ENCODE measurements at places on chromosomes 1 and 21.

DNA sequence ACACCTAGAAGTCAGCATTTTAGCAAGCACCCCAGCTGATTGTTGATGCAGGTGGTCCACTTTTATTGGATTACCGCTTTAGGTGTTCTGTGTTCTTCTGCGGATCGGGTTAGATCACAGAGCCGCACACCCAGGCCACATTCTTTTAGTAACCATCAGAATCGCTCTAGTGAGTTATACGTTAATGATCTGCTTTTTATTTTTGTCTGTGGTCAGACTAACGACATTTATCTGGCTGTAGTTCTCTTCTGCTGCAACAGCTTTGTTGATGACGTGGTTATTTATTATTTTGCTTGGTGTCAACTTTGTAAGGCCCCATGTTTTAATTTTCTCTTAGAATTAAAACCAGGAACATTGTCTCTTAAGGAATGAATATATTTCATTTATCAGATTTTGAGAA is 18.2 kb downstream of the SCCPDH start:
- no peak for DNase-seq

GRCh38 chr1:201759194-201759815 is 69.7 kb upstream of the IPO9 start:
- no peak for DNase-seq

DNA sequence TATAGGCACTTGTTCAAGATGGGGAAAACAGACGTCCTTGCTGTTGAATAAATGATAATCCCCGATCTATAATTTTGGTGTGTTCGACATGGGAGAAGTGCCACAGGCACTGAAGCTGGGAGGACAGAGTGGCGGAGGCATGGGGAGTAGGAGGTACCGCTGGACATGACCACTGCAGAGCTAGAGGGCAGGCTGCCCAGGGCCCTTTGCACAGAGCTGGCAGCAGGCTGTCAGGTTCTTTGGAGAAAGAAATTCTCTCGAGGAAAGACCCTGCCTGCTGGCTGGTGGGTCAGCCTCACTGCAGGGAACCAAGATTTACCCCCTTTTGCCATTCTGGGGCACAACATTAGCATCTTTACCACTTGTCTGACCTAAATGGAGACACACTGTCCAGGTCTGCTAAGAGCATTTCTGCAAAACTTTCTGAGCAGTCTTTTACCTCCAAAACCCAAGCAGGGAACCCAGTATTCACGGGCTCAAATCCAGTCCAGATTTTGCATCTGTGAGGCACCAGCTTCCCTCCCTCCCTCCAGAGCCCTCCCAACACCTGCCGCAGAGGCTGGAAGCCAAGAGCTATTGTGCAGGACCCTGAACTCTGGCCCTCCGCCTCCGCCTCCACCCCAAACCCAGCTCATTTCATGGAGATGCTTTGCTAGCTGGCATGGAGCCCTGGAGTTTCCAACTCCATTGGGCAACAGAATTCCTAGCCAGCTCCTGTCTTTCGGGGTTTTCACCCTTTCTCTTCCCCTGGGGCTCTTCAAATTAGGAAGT is 142.3 kb downstream of the PLXNA2 start:
- no peak for DNase-seq

GRCh38 chr1:68120136-68120791 is 69.8 kb upstream of the DIRAS3 start:
- DNase-seq, result no peak

DNA sequence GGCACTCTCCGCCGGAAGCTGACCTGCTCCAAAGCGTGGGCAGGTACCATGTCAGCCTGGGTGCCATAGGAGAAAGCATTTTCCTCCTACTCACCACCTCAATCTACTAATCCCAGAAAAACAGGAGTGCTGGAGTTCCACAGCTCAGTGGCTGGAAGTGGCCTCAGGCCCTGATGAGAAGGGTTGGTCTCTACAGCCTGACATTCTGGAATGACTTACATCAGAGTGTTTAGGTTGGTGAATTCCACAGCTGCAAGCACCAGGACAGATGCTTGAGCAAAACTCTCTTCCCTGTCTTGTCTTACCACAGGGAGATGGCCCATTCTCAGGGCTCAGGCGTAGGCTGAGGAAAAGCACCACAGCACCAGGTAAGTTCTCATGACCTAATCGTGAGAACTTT is 5.5 kb downstream of the SEC16B start:
- no peak for DNase-seq

- DNase-seq, result no peak
Measured at GRCh38 chr1:170555370-170555769, 23.4 kb downstream of the GORAB start.

GRCh38 chr1:206967096-206967849 is 3.0 kb downstream of the FCAMR start:
- no peak for DNase-seq

GRCh38 chr1:30405631-30406212 is 317.7 kb downstream of the MATN1 start:
- no peak for DNase-seq

GRCh38 chr1:87880764-87881163 is 552.1 kb downstream of the LMO4 start:
- no peak for DNase-seq

GRCh38 chr1:156295391-156295947 is at the start of gene GLMP:
GLMP (minus strand) TSS chr1:156295679; CDS start chr1:156295645, 34 bp downstream.
- no peak for DNase-seq

DNA sequence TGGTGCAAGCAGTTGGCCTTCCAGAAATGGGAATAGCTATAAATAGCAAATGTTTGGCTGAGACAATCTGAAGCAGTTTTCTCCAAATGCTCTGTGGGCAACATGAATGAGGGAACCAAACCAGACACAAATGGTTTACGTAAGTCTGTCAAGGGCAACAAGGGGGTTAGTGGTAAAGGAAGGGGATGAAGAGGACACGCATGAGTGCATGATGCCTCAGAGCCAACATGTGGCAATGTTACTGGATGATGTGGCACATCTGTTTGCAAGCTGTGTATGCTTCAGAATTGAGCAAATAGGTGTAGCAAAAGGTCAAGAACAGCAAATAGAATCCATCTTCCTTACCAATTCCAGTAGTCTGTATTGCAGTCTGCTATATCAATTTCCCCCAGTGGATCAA is 76.3 kb upstream of the LMO4 start:
- no peak for DNase-seq

- DNase-seq, result no peak
Measured at GRCh38 chr21:44290327-44291077, 4.8 kb downstream of the AIRE start.

GRCh38 chr21:39124681-39125251 is 58.5 kb downstream of the PSMG1 start:
- DNase-seq, result no peak

GRCh38 chr1:154408174-154408777 is 3.1 kb downstream of the IL6R start:
- no peak for DNase-seq

GRCh38 chr1:117512728-117513321 is 93.0 kb upstream of the TENT5C start:
- no peak for DNase-seq

DNA sequence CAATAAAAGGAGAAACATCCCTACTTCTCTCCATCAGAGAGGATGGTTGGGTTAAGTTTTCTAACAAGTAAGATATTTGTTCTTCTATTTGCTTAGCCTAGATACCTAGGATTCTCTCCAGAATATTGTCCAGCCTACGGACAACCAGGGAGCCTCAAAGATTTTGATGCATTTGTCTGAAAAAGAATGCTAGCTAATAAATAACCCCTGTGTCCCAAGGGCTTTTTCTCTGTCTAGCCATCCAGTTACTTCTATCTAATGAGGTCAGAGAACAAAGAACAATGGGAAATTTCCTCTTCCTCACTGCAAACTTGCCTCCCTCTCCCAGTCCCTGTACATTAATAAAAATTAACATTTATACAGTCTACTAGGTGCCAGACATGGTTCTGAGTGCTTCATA is 810 bp downstream of the RGS5 start:
- DNase-seq, result no peak

GRCh38 chr1:52877554-52877953 is 35.0 kb downstream of the ZYG11A start:
- no peak for DNase-seq

- DNase-seq, result no peak
Measured at GRCh38 chr1:203103216-203103615, 17.4 kb upstream of the MYOG start.

GRCh38 chr1:27536767-27537166 is 46.8 kb upstream of the WASF2 start:
- DNase-seq, result no peak

DNA sequence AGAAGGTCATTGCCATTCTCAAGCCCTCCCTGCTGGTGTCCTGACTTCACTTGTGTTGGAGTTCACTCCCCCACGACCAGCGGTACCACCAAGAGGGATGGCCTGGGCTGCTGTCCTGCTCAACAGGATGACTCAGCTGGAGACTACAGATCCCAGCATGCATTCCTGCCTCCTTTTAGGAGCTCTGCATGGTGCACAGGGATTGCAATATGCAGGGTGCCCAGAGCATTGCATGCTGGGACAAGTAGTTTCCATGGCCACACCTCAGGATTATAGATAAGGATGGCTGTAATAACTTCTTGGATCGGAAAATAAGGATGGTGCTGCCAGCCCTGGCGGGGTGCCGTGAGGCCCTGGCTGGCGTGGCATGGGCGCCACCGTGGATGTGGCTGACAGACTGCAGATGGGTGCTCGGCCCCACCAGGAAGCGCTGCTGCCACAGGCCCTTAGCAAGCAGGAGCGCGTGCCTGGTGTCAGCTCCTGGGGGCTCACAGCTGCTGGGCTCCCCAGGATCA is 150.0 kb downstream of the CASZ1 start:
- no peak for DNase-seq

DNA sequence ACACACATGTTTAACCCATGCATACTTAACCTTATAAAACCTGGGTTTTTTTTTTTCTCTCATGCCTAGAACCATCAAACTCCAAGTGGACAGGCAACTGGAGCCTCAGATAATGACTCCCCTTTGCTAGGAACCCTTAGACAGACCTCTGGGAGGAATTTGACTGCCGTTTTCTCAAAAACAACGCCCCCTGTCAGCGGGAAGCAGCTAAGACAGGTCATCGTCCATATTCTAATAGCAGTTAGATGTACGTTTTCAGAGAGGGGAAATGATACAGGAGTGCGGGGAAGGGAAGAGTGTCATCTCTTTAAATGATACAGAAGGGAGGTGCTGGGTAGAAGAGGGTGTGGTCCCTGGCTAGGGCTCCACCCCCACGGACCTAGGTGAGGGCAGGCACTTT is 34.7 kb downstream of the LRRC3 start:
- DNase-seq, result no peak

DNA sequence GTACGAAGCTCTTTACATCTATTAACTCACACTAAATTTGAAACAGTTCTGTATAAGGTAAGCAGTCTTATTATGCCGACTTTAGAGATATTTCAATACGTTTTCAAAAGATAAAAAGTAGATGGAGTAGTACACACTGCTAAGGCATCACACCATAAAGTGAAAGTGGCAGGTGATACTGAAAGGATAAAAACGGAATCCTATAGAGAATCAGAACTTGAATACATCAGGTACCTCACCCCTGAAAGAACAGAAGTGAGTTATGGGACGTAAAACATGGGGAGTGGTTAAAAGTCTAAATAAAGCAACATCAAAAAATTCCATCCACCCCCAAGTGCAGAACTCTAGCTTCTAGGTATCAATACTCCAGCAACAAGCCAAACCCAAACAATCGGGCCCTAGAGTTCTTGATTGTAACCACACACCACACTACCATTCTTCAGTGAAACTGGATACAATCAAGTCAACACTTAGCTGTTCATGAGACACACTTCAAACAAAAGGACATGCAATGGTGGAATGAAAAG is 142.6 kb downstream of the SMYD3 start:
- no peak for DNase-seq

- DNase-seq, result no peak
Measured at GRCh38 chr1:116461723-116462122, 88.7 kb downstream of the ATP1A1 start.

DNA sequence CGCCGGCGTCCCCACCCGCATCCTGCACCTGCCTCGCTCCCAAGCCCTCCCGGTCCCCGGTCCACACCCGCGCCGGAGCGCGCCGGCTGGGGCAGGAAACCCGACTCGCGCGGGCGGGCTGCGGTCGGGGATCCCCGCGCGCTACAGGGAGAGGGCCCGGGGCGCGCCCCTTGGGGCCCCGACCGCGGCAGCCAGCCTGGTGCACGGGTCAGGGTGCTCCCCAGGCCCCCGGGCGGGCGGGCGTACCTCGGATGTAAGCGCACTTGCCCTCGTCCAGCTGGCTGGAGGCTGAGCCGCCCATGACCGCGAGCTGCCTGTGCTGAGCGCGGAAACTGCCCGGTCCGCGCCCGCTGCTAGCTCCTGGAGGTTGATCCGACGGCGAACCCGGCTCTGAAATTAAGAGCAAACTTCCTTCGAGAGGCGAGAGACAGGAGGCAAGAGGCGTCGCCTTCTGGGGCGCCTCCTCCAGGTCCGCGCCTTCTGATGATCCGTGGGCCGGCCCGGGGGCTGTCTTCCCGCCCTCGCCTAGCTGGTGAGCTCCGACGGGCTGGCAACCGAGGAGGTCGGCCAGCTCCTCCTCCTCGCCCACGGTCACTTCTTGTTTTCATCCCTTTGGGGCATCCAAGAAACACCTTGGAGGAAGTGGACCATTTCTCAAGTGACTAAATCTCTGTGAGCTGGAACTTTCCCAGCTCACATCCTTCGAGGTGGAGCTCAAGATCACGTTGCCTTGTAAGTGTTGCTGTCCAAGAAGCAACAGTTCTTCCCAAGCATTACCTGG is at the start of gene NIBAN1:
Gene NIBAN1, minus strand, starts transcription at position 453 of the 781 bp plus-strand sequence. Its CDS starts 152 bp downstream, at position 301.
- DNase-seq, result peak; percentile 45

GRCh38 chr1:2258996-2259395 is 30.9 kb downstream of the SKI start:
- peak; percentile 58 for DNase-seq

- DNase-seq, result no peak
Measured at GRCh38 chr21:16642353-16642752, 870.5 kb upstream of the CXADR start.

GRCh38 chr21:39845571-39846130 is 21.6 kb upstream of the PCP4 start:
- DNase-seq, result no peak

- DNase-seq, result no peak
Measured at GRCh38 chr1:18819986-18820790, 39.3 kb downstream of the TAS1R2 start.

DNA sequence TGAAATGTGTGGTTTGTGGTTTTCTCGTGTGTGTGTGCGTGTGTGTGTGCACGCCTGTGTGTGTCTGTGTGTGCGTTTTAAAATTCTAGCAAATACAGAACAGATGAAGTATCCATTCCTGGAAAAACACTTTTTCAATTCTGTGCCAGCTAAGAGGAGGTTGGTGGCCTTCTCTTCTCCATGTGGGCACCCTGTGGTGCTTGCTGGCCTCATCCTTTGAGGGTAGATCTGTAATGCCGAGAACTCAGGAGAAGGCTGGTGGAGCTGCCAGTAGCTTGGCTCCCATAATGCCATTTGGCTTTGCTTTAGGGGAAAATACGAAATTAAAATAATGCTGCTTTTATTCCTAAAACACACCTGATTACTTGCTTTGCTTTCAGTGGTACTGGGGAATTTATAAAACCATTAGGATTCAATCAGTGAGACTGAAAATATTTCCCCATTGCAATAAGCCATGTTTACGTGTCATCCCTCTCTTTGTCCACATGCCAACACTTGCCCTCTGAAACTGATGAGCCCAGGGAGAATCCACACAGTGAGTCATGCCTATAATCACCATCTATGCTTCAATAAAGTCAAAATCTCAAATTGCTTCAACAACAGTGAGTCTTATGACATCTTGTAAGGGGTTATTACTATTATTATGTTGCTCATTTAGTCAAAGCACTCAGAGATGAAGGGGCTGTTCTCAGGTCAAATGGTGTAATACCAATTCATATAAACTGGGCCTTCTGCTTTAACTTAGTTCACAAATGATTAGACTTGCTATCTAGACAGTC is 39.2 kb downstream of the ABCA4 start:
- no peak for DNase-seq
